GM23338 (cell line): ENCODE measurements at places on chromosomes 2 and 18. TPM values are rescaled to one million over a fixed set of nuclear protein-coding genes. Genes with fewer than 3 reads are reported as not detected.

DNA sequence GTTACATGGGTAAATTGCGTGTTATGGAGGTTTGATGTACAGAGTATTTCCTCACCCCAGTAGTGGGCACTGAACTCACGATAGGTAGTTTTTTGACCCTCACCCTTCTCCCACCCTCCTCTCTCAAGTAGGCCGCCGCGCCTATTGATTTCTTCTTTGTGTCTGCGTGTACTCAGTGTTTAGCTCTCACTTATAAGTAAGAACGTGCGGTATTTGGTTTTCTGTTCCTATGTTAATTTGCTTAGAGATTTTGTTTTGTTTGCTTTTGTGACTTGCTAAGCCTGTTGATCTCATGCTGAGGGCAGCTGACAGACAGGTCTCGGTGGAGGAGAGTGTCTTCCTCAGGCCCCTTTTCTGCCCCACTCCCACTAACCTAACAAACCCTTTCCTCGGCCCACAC lies 36.2 kb downstream of the ACOXL start:
- no peaks in the 10 kb centered on the region for H3K27me3 ChIP-seq
- peaks cover 43% of the 10 kb centered on the region for H3K4me1 ChIP-seq
- H3K36me3 ChIP-seq = no peaks in the 10 kb centered on the region
- no peak overlapping the region for H3K27ac ChIP-seq
- no peak overlapping the region for H3K4me3 ChIP-seq

GRCh38 chr2:222907790-222908441 lies 47.1 kb downstream of the ACSL3 start:
- H3K4me3 ChIP-seq = no peak overlapping the region; the same call in 1 of the 2 replicates
- H3K27me3 ChIP-seq = no peaks in the 10 kb centered on the region
- peak overlapping the region; percentile 91 for H3K27ac ChIP-seq
- H3K36me3 ChIP-seq = no peaks in the 10 kb centered on the region; the same call in 1 of the 2 replicates

GRCh38 chr2:185147361-185147760 lies 549.0 kb downstream of the ZNF804A start:
- no peak overlapping the region for H3K27ac ChIP-seq
- DNase-seq = no peak
- H3K4me1 ChIP-seq = no peaks in the 10 kb centered on the region
- H3K4me3 ChIP-seq = no peak overlapping the region
- no peaks in the 10 kb centered on the region for H3K27me3 ChIP-seq

GRCh38 chr18:1999387-1999786 lies 571.9 kb downstream of the METTL4 start:
- peaks cover 5% of the 10 kb centered on the region; the same call in 1 of the 2 replicates for H3K4me1 ChIP-seq
- no peak overlapping the region; the same call in 1 of the 2 replicates for H3K27ac ChIP-seq
- H3K36me3 ChIP-seq = no peaks in the 10 kb centered on the region
- no peak for DNase-seq
- H3K27me3 ChIP-seq = no peaks in the 10 kb centered on the region
- H3K4me3 ChIP-seq = no peak overlapping the region

DNA sequence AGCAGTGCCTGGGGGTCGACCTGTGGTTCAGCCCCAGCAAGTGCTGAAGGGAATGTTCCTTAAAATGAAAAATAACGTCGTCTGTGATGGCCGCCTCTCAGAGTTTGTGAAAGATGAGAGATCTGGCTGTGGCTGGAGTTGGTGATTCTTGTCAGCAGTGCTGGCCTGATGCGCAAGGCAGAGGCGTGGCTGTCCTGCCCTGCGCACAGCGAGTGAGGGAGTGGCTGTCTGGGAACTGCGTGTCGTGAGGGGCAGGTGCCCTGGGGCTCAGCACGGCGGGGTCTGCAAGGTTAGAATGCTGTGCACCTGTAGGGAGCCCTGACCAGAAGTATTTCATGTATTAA lies 8.8 kb downstream of the NFATC1 start:
- H3K4me3 ChIP-seq = no peak overlapping the region
- no peak overlapping the region for H3K27ac ChIP-seq
- H3K27me3 ChIP-seq = peaks cover 4% of the 10 kb centered on the region
- H3K4me1 ChIP-seq = 0 out of 2 replicates have a peak, but pooled peaks cover 7% of the 10 kb centered on the region

- no peaks in the 10 kb centered on the region for H3K36me3 ChIP-seq
- H3K4me3 ChIP-seq = no peak overlapping the region
- no peaks in the 10 kb centered on the region for H3K27me3 ChIP-seq
- peak overlapping the region; percentile 33; the same call in 1 of the 2 replicates for H3K27ac ChIP-seq
Measured at GRCh38 chr2:190674966-190675650, 26.2 kb downstream of the NAB1 start.

Gene CHRND
- total RNA-seq = 0.10 TPM in 1 of 2 replicates, not detected in the other

GRCh38 chr2:201971531-201972228 lies 62.0 kb upstream of the FZD7 start:
- H3K4me1 ChIP-seq = peaks cover 54% of the 10 kb centered on the region
- peak overlapping the region; percentile 100 for H3K27ac ChIP-seq
- no peaks in the 10 kb centered on the region for H3K27me3 ChIP-seq
- peak overlapping the region; percentile 51 for H3K4me3 ChIP-seq
- DNase-seq = no peak
- H3K36me3 ChIP-seq = no peaks in the 10 kb centered on the region; the same call in 1 of the 2 replicates

GRCh38 chr2:231294571-231295362 lies 96.3 kb downstream of the ARMC9 start:
- no peaks in the 10 kb centered on the region for H3K36me3 ChIP-seq
- no peak overlapping the region for H3K27ac ChIP-seq
- H3K4me3 ChIP-seq = no peak overlapping the region
- no peak for DNase-seq

DNA sequence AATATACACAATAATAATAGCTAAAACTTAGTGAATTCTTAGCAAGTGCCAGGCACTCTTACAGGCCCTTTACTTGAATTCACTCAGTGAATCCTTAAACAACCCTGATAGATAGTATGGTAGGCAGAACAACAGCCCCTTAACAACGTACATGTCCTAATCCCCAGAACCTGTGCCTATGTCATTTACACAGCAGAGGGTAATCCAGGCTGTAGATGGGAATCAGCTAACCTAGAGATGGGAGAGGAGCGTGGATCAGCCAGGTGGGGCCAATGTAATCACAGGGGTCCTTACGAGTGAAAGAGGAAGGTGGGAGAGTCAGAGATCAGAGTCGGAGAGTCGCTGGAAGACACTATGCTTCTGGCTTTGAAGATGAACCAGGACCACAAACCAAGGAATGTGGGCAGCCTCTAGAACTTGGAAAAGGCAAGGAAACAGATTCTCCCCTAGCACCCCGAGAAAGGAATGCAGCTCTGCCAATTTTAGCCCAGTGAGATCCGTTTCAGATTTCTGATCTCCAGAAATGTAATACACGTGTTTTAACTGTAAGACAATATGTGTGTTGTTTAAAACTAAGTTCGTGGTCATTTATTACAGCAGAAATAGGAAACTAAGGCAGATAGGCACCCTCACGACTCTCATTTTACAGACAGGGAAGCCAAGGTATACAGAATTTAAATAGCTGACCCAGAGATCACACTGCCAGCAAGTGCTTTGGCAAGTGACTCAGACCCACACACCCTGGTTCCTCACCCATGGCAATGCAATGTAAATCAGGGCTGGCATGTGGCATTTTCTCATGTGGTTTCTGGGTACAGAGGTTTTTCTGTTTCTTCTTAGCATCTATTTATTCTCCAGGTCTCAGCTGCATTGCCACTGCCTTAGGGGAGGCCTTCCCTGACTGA lies 68.9 kb downstream of the DOCK10 start:
- no peaks in the 10 kb centered on the region for H3K27me3 ChIP-seq
- H3K36me3 ChIP-seq = no peaks in the 10 kb centered on the region
- no peak overlapping the region for H3K27ac ChIP-seq
- no peaks in the 10 kb centered on the region for H3K4me1 ChIP-seq

DNA sequence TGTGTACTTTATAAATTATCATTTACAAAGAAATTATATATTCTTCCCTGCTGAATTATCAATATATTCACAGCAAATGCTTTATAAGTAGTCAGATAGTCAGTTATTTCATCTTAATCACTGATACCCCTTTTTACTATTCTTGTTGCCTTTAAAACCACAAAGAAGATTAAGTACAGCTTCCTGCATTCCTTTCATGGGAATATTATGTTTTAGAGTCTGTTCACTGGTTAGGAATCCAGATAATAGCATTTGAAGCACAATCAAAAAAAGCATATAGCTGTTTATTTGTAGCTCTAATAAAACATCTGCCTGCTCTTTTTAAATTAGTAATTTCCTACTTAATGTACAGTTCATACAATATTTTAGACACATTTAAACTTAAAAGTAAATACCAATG lies 508.9 kb downstream of the FBXO15 start:
- H3K4me1 ChIP-seq = no peaks in the 10 kb centered on the region
- H3K36me3 ChIP-seq = no peaks in the 10 kb centered on the region
- H3K4me3 ChIP-seq = no peak overlapping the region

Gene PLCL1
- 0.12 TPM in 1 of 2 replicates, not detected in the other for total RNA-seq

DNA sequence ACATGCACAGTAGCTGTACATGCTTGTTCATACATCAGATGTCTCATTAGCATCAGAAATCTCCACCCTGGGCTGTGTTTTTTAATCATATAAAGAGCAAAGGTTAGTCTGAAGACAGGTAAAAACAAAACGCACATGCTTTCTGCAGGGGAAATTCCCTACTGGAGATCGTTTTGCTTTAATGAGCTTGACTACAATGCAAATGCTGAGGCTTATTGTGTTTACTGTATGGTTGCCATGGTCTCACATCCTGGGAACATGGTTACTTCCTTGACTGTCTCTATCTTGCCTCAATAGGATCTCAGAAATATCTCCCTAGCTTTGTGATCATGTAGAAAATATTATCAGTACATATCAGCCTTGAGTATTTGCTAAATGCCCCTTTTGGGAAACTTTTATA lies 336.5 kb upstream of the TFPI start:
- H3K4me1 ChIP-seq = peaks cover 10% of the 10 kb centered on the region
- DNase-seq = peak; percentile 59
- no peak overlapping the region for H3K27ac ChIP-seq
- H3K4me3 ChIP-seq = no peak overlapping the region

Gene RIT2
- total RNA-seq = 0.70 and 1.9 TPM in 2 replicates

- no peaks in the 10 kb centered on the region for H3K36me3 ChIP-seq
- DNase-seq = peak; percentile 31
- H3K4me1 ChIP-seq = no peaks in the 10 kb centered on the region
- no peak overlapping the region for H3K4me3 ChIP-seq
Measured at GRCh38 chr2:22124003-22124402, 1000.2 kb downstream of the TDRD15 start.

DNA sequence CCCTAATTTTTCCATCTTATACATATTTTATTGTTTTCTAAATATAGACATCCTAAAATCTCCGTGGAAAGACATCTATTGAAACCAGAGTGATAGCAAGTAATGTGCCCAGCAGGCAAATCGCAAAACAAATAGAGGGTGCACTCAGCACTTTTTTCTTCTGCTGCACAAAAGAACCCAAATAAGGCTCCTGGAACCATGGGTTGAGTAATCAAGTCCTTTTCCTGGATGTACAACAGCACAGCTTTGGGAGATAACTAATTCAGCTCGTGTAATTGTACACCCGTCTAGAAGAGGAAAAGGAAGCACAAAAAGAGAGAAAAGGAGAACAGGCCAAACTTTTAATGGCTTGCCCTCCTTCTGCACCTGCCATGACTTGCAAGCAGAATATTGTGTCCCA lies 126.9 kb upstream of the TLK1 start:
- no peak overlapping the region for H3K4me3 ChIP-seq
- no peak for DNase-seq
- H3K36me3 ChIP-seq = no peaks in the 10 kb centered on the region
- H3K27me3 ChIP-seq = no peaks in the 10 kb centered on the region
- no peaks in the 10 kb centered on the region for H3K4me1 ChIP-seq
- H3K27ac ChIP-seq = no peak overlapping the region

- H3K27ac ChIP-seq = no peak overlapping the region
- no peak for DNase-seq
- no peak overlapping the region for H3K4me3 ChIP-seq
- H3K36me3 ChIP-seq = no peaks in the 10 kb centered on the region
- H3K27me3 ChIP-seq = no peaks in the 10 kb centered on the region
- H3K4me1 ChIP-seq = peaks cover 7% of the 10 kb centered on the region; the same call in 1 of the 2 replicates
Measured at GRCh38 chr2:75415731-75416130, 145.0 kb downstream of the EVA1A start.
